ENCODE measurements at places on chromosomes 3 and 15. TPM values are rescaled to one million over a fixed set of nuclear protein-coding genes. Genes with fewer than 3 reads are reported as not detected.

The BHLHE40 gene
- total RNA-seq, result 208 TPM

The SCG3 gene
- total RNA-seq, result not detected

DNA sequence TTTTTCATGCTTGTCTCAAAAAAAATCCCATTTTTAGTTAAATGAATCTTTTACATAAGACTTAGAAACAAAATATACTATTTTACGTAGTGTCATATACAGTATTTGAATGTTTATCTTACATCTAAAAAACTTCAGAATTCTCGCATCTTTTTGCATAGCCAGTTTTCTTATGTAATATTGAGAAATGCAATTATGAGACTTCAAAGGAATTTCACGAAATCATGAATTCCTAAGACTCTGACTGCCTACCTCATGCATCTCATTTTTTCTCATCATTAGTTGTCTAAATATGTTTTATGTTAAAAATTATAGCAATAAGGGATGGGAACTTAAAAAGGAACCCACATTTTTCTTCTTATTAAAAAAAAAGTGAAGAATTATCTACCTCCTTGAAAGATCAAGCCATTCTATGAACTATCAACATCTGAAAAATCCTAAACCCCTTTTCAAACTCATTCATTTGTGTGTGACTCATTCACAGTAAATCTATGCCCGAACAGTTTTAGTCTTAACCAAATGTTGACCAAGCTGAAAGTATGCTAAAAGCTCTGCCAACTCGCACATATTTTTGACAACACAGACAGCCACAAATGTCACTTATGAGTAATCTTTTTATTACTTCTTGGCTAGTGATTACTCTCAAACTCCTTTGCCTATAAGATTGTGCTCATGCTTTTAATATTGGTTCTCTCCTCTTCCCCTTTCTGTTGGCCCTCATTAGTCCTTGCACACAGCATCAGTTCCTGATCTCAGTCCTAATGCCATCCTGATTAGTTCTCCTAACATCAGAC is 115.9 kb downstream of the DCLK3 start:
- no peaks in the 10 kb centered on the region for H3K4me1 ChIP-seq
- peaks cover 15% of the 10 kb centered on the region for H3K27me3 ChIP-seq
- no peak for DNase-seq
- no peaks in the 10 kb centered on the region for H3K36me3 ChIP-seq
- H3K27ac ChIP-seq, result no peak overlapping the region

The UROC1 gene
- total RNA-seq, result not detected

GRCh38 chr3:131794766-131795388 is 239.9 kb downstream of the CPNE4 start:
- H3K36me3 ChIP-seq, result no peaks in the 10 kb centered on the region
- peaks cover 4% of the 10 kb centered on the region for H3K27me3 ChIP-seq
- H3K4me3 ChIP-seq, result no peak overlapping the region
- H3K4me1 ChIP-seq, result peaks cover 3% of the 10 kb centered on the region
- DNase-seq, result no peak

DNA sequence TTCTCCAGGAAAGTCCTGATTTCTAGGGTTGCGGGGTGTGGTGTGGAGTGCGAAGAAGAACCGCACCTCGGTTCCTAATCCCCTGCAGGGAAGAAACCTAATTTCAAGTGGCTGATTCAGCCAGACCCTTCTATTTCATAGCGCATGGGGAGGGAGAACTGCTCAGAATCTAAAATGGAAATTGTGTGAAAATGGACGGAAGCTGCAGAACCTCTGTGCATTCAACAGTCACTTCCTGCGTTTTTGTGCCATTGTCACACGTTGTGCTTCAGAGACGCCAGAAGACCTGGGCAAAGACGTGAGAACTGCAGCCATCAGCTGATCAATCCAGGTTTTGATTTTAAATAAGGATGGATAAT is 1.2 kb downstream of the SIDT1 start:
- H3K4me3 ChIP-seq, result peak overlapping the region; percentile 88
- H3K4me1 ChIP-seq, result peaks cover 47% of the 10 kb centered on the region
- no peak for DNase-seq
- H3K27ac ChIP-seq, result peak overlapping the region; percentile 97
- peaks cover 23% of the 10 kb centered on the region for H3K36me3 ChIP-seq

GRCh38 chr3:100737334-100737733 is 28.0 kb downstream of the TFG start:
- H3K4me3 ChIP-seq, result no peak overlapping the region
- H3K4me1 ChIP-seq, result peaks cover 2% of the 10 kb centered on the region
- peaks cover 19% of the 10 kb centered on the region for H3K36me3 ChIP-seq
- H3K27ac ChIP-seq, result no peak overlapping the region
- H3K27me3 ChIP-seq, result no peaks in the 10 kb centered on the region

DNA sequence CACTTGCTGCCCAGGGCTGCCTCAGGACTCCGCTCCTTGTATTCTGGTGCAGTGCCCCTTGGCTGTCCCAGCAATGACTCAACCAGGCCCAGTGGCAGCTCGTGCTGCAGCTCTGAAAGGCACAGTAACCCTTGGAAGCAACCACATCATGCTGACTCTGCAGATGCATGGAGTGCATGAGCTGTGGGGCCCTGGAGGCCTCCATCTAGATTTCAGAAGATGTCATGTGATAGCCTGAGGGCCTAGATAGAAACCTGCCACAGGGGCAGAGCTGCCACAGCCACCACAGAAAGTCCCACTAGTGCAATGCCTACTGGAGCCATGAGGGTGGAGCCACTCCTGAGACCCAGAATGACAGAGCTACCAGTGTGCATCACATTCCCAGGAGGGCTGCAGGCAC is 117.1 kb upstream of the SMAD3 start:
- H3K4me1 ChIP-seq, result peaks cover 2% of the 10 kb centered on the region
- H3K36me3 ChIP-seq, result no peaks in the 10 kb centered on the region
- no peak overlapping the region for H3K27ac ChIP-seq
- no peak for DNase-seq

- no peaks in the 10 kb centered on the region for H3K4me1 ChIP-seq
- no peaks in the 10 kb centered on the region for H3K36me3 ChIP-seq
- peaks cover 78% of the 10 kb centered on the region for H3K27me3 ChIP-seq
- no peak overlapping the region for H3K27ac ChIP-seq
- no peak for DNase-seq
- H3K4me3 ChIP-seq, result no peak overlapping the region
Measured at GRCh38 chr3:147383617-147384016, 22.7 kb downstream of the ZIC4 start.

DNA sequence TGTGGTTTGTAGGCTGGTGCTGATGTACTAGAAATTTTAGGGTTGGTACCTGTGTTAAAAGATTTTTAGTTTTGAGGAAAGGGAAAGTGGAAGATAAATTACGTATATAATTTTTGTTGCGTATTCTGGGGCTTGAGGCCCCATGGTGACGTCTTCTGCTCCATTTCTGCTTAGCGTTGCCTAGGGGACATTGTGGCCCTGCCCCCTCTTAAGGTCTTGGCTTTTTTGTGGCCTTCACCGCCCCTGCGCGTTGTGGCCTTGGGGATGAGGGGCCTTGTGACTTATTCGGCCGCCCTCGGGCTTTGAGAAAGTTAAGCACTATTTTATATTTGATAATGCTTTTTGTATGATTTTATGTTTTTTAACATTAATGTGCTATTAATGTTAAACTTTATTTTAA is 182.0 kb downstream of the KLF13 start:
- no peak for DNase-seq
- no peak overlapping the region for H3K27ac ChIP-seq
- peaks cover 35% of the 10 kb centered on the region for H3K27me3 ChIP-seq
- H3K36me3 ChIP-seq, result no peaks in the 10 kb centered on the region
- H3K4me1 ChIP-seq, result peaks cover 12% of the 10 kb centered on the region

- H3K27me3 ChIP-seq, result no peaks in the 10 kb centered on the region
- H3K4me3 ChIP-seq, result no peak overlapping the region
- H3K27ac ChIP-seq, result no peak overlapping the region
- H3K4me1 ChIP-seq, result peaks cover 50% of the 10 kb centered on the region
- DNase-seq, result no peak
- H3K36me3 ChIP-seq, result peaks cover 24% of the 10 kb centered on the region
Measured at GRCh38 chr3:17030438-17030837, 145.7 kb downstream of the PLCL2 start.

DNA sequence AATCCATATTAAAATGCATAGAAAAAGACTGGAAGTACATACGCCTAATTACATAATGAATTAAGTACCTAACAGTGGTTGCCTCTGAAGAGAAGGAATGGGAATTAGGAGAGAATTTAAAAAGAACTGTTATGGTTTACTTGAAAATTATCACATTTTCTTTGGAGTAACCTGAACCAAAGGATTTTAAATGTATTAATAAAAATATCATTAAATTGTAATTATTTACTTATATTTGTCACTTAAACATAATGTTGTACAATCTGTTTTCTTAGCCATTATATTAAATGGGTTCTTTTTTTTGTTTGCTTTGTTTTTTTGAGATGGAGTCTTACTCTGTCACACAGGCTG is 114.2 kb upstream of the SLC7A14 start:
- no peaks in the 10 kb centered on the region for H3K4me1 ChIP-seq
- H3K27me3 ChIP-seq, result peaks cover 4% of the 10 kb centered on the region
- H3K4me3 ChIP-seq, result no peak overlapping the region
- no peak for DNase-seq

The C3orf22 gene
- total RNA-seq, result not detected

GRCh38 chr3:62696011-62696410 is 179.2 kb downstream of the CADPS start:
- H3K4me1 ChIP-seq, result no peaks in the 10 kb centered on the region
- no peak overlapping the region for H3K4me3 ChIP-seq
- no peaks in the 10 kb centered on the region for H3K27me3 ChIP-seq
- H3K27ac ChIP-seq, result no peak overlapping the region
- DNase-seq, result no peak

DNA sequence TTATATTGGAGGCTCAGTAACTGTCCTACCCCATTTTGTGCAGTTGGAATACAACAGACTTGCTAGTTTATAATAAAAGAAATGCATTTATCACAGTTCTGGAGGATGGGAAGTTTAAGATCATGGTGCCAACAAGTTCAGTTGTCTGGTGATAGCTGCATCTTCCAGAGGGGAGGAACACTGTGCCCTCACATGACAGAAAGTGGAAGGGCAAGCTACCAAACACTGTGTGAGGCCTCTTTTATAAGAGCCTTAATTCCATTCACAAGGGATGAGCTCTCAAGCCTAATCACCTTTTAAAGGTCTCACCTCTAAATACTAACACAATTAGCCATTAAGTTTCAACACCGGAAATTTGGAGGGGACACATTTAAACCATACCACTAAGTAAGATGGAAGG is 1073.9 kb downstream of the PLOD2 start:
- H3K4me3 ChIP-seq, result no peak overlapping the region
- H3K36me3 ChIP-seq, result no peaks in the 10 kb centered on the region
- no peaks in the 10 kb centered on the region for H3K27me3 ChIP-seq
- DNase-seq, result no peak
- no peak overlapping the region for H3K27ac ChIP-seq
- no peaks in the 10 kb centered on the region for H3K4me1 ChIP-seq

The ALCAM gene
- 8.2 TPM for total RNA-seq

The LTK gene
- total RNA-seq, result 1.6 TPM

GRCh38 chr3:123353850-123354233 is 95.0 kb downstream of the ADCY5 start:
- no peak for DNase-seq
- peaks cover 27% of the 10 kb centered on the region for H3K27me3 ChIP-seq
- no peak overlapping the region for H3K27ac ChIP-seq
- peaks cover 12% of the 10 kb centered on the region for H3K4me1 ChIP-seq
- no peaks in the 10 kb centered on the region for H3K36me3 ChIP-seq

DNA sequence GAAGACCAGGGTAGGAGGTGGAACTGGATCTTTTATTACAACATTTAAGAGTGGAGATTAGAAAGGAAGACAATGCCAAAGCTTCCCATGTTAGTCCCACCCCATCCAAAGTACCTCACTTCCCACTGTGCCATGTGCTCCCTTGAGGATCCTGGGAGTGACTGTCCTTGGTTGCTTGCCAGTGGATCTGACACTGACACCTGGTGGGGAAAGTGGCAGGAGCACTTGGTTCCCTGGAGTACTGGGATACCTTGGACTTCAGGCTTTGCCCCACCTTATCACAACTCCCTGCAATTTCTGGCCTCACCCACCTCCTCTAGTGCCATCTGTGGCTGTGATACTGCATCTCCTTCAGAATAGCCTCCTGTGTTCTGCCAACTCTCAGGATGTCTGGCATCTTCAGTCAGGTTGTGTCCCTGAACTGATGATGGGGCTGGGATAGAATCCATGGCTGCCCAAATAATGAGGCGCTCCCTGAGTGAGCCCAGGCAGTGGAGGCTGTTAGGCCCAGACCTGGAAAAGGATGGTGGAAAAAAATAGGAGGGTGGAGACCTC is 1.3 kb downstream of the ELL3 start:
- H3K27me3 ChIP-seq, result no peaks in the 10 kb centered on the region
- H3K4me1 ChIP-seq, result peaks cover 11% of the 10 kb centered on the region
- no peak overlapping the region for H3K4me3 ChIP-seq
- peak overlapping the region; percentile 93 for H3K27ac ChIP-seq
- no peak for DNase-seq
- peaks cover 9% of the 10 kb centered on the region for H3K36me3 ChIP-seq

- H3K4me3 ChIP-seq, result no peak overlapping the region
- H3K27me3 ChIP-seq, result peaks cover 4% of the 10 kb centered on the region
- no peak for DNase-seq
- no peaks in the 10 kb centered on the region for H3K4me1 ChIP-seq
- H3K27ac ChIP-seq, result no peak overlapping the region
- no peaks in the 10 kb centered on the region for H3K36me3 ChIP-seq
Measured at GRCh38 chr3:106728315-106729098, 648.7 kb upstream of the CCDC54 start.

The OR5AC2 gene
- total RNA-seq, result not detected

DNA sequence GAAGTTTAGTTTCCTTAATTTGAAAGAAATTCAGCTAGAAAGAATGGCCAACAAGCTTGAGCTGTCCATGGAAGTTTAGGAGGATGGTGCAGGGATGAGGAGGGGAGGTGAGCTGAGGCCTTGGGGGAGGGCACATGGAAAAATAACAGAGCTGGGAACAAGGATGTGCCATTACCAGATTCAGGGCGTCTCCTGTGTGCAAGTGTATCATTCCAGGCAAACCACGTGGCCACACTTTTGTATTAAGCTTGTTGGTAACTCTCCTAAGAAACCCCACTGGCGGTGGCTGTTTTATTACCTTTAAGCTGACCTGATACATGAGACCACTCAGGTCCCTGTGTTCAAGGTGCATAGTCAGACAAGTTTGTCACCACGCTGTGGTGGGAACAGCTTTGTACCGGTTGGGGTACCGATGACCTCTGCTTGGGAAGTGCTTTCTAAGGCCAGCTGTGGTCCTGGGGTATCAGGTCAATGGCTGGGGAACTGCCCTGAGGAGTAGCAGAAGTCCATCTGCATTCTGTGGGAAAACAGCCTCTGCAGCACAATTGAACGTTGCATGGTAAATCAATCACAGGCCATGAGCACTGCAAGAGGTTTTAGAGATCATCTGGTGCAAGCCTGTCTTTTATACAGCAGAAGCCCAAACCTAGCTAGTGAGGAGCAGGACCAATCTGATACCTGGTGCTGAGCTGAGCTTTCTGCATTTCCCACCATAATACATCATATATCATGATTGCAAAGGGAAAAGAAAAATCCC is 235.5 kb downstream of the THSD4 start:
- H3K27me3 ChIP-seq, result peaks cover 2% of the 10 kb centered on the region
- no peak overlapping the region for H3K4me3 ChIP-seq
- no peaks in the 10 kb centered on the region for H3K36me3 ChIP-seq
- DNase-seq, result no peak
- H3K27ac ChIP-seq, result no peak overlapping the region
- no peaks in the 10 kb centered on the region for H3K4me1 ChIP-seq

Data from activated naive CD8-positive, alpha-beta T cell treated with anti-CD3 and anti-CD28 coated beads, Interleukin-2, amount 10 ng/mL, durations not matched to agents 7 days and 5 days (primary cell).